Cortex of kidney (tissue), 1 donor: ENCODE measurements at places on chromosomes 5 and 9.

- no peak for DNase-seq
Measured at GRCh38 chr9:92561374-92562330, 25.9 kb upstream of the ECM2 start.

DNA sequence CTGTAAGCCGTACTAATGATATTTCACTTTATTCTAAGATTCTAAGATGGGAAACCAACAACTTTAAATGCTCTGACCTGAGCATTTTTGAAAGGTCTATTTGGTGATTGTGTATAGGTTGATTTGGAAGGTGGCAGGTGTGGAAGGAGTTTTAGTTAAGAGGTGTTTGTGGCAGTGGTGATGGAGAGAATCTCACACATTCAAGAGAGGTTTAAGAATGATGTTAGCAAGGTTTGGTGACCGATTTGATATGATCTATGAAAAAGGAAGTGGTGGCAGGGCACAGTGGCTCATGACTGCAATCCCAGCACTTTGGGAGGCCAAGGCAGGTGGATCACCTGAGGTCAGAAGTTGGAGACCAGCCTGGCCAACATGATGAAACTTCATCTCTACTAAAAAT lies 319.2 kb upstream of the CD180 start:
- DNase-seq = no peak

GRCh38 chr9:95211028-95211427 lies 106.5 kb downstream of the FANCC start:
- no peak for DNase-seq

- DNase-seq = no peak
Measured at GRCh38 chr5:159121061-159121460, 21.3 kb upstream of the EBF1 start.

DNA sequence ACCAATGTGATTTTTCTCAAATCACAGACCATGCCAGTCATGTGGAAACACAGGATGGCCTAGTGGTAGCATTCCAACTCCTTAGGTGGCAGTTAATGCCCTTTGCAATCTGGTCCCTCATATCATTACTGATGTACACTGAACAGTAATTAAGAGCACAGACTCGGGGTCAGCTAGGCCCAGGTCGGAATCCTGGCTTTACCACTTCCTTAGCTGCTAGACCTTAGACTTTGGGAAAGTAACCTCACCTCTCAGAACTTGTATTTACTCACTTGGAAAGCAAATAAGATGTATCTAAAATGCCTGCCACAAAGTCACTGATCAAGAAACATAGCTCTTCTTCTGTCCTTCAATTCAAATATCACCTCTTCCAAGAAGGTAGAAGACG lies 112.8 kb downstream of the MAPKAP1 start:
- DNase-seq = no peak

DNA sequence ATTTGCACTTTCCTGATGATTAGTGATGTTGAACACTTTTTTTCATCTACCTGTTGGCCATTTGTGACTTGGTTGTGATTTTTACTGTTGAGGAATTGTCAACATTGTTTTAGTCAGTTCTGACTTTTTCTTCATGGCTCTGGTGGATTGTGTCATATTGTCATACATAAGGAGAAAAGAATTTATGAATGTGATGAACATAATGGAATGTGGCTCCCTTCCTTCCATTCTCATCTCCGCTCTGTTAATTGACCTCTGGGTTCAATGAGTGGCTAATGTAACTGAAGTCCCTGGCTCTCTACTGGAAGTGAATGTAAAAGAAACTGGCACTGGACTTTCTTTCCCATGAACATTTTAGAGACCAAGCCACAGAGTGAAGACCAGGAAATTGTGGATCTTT lies 49.2 kb downstream of the KIAA1958 start:
- no peak for DNase-seq

- no peak for DNase-seq
Measured at GRCh38 chr5:74243634-74244033, 396.9 kb downstream of the ENC1 start.

DNA sequence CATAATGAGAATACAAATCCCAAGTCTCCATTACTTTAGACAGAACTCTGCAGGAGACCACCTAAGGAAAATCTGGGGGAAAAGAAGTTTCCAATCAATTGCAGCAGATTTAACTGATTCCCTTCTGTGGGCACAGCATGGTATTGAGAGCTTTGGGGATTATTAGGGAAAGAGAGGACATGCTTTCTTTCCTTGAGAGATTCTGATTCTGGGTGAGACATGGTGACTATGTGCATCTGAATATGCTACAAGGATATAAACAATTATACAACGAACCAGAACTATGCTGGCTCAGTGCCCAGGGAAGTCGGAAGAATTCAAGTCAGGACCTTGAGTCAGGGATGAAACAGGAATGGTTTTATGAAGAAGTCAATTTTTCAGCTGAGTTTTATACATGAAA lies 183.7 kb downstream of the PDE4D start:
- DNase-seq = no peak

GRCh38 chr5:171989946-171990712 lies 16.3 kb downstream of the FBXW11 start:
- DNase-seq = no peak

DNA sequence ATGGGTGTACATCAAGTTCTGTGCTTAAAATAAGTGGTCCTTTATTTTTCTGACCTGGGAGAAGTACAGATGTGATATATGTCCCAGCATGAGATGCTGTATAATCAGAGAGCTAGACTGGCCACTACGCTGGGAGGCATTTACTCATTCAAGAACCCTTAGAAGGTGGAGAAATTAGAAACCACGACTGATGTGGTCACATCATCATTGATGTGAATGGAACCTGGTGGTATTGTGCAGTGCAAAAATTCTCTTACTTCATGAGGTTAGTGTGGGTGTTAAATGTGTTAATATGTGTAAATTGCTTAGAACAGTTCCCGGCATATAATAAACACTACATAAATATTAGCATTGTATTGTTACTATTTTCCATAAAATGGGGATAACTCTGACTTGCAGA lies 69.5 kb upstream of the CKMT2 start:
- no peak for DNase-seq

- DNase-seq = no peak
Measured at GRCh38 chr5:4018007-4018406, 422.4 kb downstream of the IRX1 start.

GRCh38 chr9:27528076-27528885 lies 1.3 kb downstream of the MOB3B start:
- DNase-seq = no peak

DNA sequence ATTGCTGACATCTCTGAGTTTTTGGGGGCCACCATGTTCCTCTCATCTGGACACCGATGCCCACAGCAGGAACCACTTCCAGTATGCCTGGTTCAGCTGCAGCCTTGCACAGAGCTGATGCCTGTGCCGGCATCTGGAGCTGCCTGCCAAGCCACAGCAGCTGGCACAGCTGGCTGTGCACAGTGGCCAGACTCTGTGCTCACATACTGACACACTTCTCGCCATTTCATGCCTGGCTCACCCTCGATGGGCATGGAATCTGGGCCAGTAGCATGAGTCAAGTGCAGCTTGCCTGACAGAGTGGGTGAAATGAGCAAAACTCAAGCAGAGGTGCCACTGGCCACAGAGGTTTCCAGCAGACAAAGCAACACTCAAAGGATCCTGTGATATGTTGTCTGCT lies 863.4 kb downstream of the DNAH5 start:
- DNase-seq = no peak

GRCh38 chr9:35051069-35051967 lies 21.1 kb downstream of the VCP start:
- no peak for DNase-seq

DNA sequence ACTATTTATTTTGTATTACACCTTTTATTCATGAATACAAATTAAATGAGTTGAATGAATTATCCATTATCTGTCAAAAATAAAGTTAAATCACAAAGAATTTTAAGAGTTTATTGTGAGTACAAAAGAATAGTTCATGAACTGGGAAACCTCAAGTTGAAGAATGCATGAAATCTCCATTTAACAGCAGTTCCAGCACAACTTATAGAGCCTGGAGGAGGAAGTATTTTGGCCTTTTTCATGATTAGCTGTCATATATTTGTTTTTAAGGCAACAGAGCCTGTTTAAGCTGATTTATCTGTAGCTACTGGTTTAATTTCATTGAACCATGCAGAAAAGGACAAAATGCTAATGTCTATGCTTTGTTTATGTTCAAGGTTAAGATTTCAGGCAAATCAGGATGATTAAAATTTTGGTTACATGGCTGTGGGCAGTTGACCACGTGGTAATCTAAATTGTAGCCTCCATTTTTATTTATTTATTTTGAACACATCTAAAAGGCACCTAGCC lies 12.2 kb downstream of the SPINK1 start:
- DNase-seq = no peak

DNA sequence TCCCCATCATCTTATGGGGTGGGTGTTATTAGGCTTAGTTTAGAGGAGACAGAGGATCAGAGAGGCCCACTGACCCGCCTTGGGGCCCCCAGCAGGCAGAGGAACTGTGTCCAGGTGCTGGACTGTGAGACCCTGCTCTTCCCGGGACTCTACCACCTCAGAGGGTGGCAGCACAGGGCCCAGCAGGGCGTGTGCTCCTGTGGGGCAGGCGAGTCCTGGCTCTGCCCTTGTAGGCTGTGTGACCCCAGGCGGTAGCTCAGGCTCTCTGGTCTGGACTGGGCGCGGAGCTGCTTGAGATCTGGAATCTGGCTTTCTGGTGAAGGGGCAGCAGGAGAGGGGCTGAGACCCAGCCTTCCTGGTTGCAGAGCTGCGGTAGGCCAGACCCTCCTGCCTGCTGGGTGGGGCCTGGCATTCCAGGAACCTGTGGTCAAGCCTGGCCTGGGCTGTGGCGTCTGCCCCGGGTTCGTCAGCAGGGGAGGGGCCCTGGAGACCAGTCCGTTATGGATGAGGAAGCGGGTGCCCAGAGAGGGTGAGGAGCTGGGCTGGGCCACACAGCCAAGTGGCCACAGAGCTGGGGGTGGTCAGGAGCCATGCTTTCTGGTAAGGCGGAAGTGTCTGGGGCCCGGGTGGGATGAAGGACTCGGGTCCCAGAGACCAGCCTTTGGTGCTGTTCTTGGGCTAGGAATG lies 46.5 kb downstream of the RXRA start:
- no peak for DNase-seq

DNA sequence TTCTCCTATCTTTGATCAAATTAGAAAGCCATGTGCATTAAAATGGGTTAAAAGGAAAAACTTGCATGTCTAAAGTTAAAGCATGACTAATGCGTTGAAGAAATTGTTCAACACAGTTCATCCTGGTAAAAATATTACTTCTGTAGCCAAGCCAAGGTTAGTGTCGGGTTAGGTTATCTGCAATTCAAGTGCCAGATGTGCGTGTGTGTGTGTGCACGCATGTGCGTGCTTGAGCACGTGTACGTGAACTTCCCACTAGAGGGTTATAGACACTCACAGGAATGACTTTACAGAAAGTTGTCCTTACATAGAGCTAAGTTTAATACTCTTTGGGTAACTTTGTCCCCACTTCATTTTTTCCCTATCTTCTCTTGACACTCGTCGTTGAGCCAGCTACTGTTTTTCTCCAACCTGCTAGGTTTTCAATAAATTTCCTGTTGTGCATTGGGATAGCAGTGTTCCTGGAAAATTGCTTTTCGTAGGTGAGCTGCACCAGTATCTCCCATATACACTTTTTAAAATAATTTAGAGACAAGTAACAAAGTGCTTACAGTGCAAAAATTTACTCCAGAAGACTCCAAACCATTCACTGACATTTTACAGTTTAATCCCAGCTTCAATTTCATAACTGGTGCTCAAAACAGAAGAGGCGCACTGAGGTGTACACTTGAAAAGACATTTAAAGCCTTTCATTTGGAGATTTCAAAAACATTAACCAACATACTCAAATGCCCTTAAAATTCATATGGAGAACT lies 353.8 kb downstream of the NFIB start:
- DNase-seq = no peak

GRCh38 chr5:166399781-166400180 lies 1891.7 kb upstream of the WWC1 start:
- DNase-seq = no peak

- no peak for DNase-seq
Measured at GRCh38 chr5:106094204-106094607, 1576.5 kb downstream of the EFNA5 start.

DNA sequence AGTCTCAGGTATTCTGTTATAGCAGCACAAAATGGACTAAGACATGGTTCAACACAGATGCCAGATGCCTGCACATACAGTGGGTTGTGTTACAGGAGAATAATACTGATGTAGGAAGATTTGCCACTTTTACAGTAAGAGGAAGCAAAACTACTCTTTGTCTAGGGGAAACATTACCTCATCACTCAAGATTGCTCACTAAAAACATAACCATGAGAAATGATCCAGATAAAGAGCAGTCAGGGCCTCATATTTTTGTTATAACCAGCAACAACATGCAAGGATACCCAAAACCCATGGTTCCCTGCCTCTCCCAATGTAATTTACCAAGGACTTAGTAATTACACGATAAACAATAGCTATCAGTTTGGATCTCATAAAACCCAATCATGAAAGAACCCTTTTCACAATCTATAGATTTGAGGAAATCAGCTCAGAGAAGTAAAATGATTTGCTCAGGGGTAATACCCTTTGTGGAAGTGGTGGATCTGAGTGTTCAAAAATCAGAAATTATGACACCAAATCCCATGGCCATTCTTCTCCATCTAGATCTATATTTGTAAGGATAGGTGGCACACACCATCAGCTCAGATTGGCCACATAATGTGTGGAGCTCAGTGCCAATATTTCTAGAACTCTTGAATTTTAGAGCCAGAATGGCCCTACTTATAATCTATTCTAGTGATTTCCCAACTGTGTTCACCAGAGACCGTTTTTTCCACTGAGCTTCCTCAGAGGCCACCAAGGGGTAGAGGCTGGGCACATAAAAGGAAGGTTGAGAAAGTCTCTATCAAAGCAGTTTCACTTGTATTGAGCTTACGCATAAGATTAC lies 27.8 kb downstream of the DPYSL3 start:
- no peak for DNase-seq

DNA sequence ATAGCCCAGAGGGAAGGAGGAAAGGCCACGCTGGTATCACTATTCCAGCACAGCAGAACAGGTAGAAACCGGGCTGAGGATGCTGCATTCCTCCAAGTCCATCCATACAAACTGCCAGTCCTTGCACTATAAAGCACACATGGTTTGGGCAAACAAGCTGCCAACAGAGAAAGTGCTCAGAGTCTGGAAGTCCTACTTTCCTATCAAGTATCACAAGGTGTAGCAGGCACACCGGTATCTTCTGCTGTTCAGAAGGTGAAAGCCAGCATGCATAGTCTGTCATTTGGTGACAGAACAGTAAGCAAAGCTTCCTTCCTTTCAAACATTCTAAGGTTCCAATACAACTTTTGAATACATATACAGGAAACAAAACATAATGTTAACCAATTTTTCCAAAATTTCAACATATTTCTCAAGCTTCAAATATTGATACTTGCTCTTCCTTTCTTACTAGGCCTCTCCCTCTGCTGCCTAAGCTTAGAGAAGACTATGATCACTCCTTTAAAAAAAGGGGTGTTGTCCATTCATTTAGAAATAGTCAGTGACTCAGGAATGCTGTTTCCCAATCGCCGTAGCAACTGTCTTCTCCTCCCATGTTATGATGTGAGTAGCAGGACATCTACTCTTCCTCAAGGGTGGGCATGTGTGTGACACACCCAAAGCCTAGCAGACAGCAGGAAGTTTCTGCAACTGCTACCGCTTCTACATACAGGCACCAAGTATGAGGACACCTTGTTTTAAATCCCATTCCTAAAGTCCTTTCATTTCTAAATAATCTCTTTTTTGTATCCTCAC lies 14.7 kb downstream of the DIAPH1 start:
- no peak for DNase-seq
